ENCODE measurements at places on chromosomes 1 and 21.

- no peak for DNase-seq
Measured at GRCh38 chr1:16968372-16968771, 12.0 kb downstream of the MFAP2 start.

DNA sequence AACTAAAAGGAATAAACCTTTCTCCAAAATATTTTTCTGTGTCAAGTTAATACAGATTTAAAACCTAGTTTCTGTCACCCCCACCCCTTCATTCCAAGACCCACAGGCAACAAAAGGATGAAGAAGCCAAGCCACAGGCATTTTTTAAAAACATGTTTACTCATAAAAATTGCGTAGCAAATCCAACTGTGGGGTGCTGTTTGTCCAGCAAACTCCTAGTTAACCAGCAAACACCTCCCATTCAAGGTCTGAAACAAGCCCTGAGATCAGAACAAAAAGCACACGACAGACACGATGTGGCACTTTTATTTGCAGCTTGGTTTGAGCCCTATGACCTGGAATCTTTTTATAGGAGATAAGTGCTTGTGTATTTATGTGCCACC lies 149.9 kb upstream of the CAMK1G start:
- DNase-seq = no peak

DNA sequence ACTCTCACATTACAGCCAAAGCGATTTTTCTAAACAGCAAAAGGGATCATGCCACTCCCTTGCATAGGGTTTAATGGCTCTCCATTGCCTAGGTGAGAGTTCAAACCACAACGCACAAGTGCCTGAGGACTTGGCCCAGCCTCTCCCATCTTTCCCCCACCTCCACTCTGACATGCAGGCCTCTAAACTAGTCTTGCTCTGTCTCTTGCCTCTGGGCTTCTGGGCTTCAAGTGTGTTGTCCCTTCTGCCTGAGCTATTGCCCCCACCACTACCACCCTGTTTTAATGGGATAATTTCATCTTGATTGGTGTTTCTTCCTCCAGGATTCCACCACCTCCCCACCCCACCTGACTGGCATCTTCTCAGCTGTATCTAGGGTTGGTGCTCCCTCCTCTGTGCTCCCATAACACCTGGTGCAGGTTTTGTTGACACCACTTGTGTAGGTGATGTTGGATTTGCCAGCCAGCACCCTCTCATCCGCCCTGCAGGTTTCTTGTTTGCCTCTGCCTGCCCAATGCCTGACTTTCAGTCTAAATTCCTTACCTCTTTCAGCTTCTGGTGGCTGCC lies 2.7 kb upstream of the ZBTB21 start:
- no peak for DNase-seq

GRCh38 chr1:234170622-234171021 lies 202.6 kb upstream of the COA6 start:
- no peak for DNase-seq

- peak; percentile 3 for DNase-seq
Measured at GRCh38 chr1:192104852-192105251, 53.4 kb upstream of the RGS18 start.

DNA sequence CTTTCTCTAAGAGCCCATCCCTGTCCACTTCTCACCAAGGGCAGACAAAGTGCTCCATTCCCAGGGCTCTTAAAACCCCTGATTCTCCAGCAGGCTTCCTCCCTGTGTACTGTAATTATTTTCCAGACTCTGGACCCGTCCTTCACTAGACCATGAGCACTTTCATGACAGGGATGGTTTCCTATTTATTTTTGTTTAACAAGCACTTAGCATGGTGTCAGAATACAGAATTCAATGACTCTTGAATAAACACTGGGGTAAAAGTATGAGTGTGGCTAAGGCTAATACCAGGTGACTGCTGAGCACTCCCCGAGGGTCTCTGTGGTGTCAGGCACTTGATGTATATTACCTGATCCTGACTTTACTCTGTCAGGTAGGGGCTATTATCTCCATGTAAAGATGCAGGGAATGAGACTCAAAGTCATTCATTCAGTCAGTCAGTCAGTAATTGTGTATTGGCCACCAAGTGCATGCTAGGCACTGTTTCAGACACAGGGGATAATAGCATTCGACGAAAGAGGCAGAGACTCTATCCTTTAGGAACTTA lies 47.2 kb downstream of the C1orf21 start:
- no peak for DNase-seq

GRCh38 chr21:16125274-16125673 lies 395.5 kb downstream of the USP25 start:
- DNase-seq = peak; percentile 51

DNA sequence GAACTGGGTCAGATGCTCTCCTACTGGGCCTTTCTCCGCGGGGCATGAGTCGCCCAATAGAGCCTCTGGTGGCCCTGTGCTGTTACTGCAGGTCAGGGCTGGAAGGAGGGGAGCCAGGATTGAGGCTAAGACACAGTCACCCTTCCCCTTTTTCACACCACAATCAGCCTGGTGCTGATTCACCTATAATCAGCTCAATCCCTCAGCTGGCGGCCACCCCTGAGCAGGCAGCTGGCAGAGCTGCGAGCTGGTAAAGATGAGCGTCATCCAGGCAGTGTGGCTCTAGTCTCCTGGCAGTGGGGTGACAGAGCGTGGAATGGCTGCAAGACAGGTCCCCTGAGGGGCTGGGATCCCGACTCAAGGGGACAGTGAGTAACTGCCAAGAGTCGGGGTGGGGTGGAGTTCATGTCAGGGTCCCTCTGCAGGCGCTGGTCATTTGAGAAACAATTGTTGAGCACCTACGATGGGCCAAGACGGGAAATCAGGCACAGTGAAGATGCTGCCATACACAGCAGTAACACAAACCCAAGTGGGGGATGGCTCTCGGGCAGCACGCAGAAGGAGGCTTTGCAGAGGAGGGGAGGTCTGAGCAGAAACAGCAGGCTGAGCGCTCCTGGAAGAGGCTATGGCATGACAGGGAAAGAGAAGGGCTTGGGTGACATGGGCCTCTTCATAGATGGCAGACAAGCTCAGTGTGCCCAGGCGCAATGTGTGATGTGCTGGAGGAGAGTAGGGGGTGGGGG lies 21.8 kb downstream of the ATF3 start:
- no peak for DNase-seq

DNA sequence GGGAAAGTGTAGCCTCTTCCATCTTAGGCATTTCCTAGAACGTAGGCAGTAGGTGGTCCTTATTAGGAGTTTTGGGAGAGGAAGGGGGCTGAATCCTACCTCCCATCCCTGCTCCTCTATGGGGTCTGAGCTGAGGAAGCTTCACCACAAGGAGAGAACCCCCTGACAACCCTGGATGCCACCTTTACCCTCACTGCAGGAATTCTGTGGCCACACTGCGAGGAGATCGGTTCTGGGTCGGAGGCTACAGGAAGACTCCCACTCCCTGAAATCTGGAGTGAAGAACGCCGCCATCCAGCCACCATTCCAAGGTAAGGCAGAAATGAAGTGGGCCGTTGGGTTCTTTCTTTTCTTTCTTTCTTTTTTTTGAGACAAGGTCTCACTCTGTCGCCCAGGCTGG lies 1.5 kb downstream of the MX1 start:
- DNase-seq = no peak

- no peak for DNase-seq
Measured at GRCh38 chr1:89191314-89191713, 7.4 kb downstream of the GBP4 start.

- DNase-seq = no peak
Measured at GRCh38 chr1:193120604-193121166, 1.1 kb upstream of the CDC73 start.

GRCh38 chr1:117174851-117175250 lies 35.9 kb downstream of the VTCN1 start:
- no peak for DNase-seq

DNA sequence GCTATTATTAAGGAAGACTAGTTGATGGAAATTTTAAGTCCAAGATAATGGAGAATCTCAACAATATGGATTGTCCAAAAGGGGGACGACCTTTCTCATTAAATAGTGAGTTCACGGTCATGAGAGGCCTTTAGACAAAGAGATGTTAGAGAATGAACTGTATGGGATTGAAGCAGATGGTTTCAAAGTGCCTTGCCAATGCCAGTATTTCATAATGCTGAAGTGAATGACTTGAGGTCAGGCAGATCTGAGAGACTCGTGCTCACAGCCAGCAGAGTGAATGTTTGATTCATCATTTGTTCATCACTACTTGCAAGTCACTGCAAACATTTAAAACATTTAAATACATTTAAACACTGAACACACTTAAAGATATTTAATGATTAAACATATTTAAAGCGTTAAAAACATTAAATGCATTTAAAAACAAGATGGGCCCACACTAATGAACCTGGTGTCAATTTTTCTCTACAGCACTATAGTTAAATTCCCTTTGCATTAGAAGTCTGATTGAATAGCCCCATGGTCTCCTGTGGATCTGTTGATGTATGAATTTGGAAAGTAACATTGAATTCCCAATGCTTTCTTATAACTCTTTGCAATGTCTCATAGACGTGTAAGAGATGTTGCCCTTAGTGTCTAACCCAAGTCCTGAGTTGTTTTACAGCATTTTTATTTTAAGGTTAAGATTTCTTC lies 80.7 kb downstream of the TGFB2 start:
- DNase-seq = no peak

DNA sequence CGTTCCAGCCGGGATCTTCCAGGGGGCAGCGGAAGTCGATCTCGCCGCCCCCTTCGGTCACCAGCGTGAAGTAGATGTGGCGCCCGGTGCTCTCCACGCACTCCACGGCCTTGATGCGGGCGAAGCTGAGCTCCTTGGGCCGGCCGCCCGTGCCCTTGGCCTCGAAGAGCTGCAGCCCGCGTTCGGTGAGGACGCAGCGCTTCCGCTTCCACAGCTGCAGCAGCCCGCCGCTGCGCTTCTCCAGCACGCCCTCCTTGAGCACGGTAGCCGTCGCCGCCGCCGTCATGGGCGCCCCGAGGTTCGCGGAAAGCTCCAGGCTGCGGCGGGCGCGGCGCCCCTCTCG lies 516 bp downstream of the PHLDA3 start:
- peak; percentile 49 for DNase-seq

GRCh38 chr1:109527098-109527811 lies 12.4 kb upstream of the GPR61 start:
- no peak for DNase-seq

DNA sequence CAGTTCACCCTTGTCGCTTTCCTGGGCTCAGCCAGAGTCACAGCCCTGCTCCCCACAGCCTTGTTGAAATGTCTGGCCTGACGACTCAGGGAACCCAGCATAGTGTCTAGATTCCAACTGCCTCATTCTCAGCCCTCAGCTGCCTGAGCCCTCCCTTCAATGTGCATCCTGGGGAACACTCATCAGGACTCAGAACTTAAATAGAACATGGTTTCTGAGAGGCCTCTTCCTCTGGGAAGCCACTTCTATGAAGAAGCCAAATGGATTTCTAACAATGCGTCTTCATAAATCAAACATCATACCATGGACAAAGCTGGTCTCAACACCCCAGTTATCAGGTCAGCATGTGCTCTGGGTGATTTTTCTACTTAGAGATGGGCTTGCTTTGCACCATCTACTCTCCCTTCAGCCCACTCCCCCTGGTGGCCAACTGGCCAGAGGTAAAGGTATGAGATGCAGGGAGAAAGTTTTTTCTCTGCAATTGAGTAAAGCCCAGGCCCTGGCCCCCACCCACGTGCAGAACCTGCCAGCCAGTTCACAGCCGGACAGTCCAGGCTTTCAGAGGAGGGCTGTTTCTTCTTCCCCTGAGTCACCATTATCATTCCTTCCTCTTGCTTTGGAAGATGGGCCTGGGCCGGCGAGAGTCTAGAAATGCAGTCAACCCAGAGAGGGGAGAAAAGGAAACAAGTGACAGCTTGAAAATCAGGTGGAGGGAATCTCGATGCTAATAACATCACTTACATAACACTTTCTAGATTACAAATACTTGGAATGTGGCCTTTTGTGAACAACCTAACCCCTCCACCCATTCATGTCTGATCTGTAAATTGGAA lies 32.1 kb downstream of the CD244 start:
- no peak for DNase-seq

- DNase-seq = peak; percentile 66
Measured at GRCh38 chr1:81477710-81478109, 323.0 kb upstream of the ADGRL2 start.

- peak; percentile 76 for DNase-seq
Measured at GRCh38 chr1:147084273-147085096, 87.8 kb downstream of the PRKAB2 start.

DNA sequence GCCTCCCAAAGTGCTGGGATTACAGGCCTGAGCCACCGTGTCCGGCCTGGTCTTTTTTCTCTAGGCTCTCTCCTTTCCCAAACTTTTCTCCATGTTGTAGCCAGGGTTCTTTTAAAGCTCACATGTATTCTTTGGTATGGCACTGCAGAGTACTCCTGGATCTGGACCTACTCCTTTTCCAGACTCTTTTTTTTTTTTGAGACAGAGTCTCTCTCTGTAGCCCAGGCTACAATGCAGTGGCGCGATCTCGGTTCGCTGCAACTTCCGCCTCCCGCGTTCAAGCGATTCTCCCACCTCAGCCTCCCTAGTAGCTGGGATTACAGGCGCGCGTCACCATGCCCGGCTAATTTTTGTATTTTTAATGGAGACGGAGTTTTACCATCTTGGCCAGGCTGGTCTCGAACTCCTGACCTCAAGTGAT lies 602 bp upstream of the MED18 start:
- DNase-seq = no peak

GRCh38 chr21:39374046-39374445 lies 25.2 kb upstream of the HMGN1 start:
- DNase-seq = no peak

GRCh38 chr1:234692966-234693580 lies 83.1 kb upstream of the IRF2BP2 start:
- DNase-seq = peak; percentile 53

DNA sequence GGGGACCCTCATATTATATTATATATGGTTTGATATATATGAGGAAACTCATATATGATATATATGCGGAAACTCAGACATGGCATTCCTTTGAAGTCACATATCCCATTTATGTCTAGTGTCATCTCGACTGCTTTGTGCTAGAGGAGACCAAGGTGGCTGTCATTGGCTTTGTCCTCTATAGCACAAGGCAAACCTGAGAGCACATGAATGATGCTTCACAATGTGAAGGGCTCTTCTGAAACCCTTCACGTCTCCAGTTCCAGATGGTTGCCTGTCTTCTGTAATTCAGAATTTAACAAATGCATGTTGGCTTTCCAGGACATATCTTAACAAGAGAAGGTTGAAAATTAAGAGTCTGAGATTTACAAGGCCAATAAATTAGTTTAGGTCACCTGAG lies 303.6 kb downstream of the BARHL2 start:
- DNase-seq = no peak

DNA sequence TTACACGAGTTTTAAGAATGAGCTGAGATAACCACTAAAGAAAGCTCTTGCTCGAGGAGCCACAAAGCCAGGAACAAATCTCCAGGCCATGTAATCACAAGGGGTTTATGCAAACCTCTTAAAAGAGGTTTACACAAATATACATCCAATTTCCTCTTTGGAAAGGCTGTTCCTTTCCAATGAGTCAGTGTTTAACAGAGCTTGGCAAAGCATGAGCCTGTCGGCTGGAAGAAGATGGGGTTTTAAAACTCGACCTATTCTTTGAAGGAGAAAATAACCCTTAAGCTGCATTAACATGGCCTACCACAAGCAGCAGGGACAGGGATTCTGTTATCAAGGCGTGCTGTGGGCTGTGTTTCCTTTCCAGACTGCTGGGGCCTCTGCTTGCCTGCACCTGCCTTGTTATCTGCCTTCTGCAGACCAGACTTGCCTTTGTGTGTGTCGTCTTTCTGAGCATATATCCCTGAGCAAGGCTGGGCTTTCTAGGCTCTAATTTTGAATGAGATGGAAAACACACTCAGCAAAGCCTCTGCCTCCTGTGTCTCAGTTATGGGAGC lies 40.6 kb upstream of the CYP2J2 start:
- peak; percentile 75 for DNase-seq
